NCI-H1417 treated with DMSO at 0.1 percent for 48 hours (cell line): ENCODE measurements at places on chromosomes 5 and 9.

DNA sequence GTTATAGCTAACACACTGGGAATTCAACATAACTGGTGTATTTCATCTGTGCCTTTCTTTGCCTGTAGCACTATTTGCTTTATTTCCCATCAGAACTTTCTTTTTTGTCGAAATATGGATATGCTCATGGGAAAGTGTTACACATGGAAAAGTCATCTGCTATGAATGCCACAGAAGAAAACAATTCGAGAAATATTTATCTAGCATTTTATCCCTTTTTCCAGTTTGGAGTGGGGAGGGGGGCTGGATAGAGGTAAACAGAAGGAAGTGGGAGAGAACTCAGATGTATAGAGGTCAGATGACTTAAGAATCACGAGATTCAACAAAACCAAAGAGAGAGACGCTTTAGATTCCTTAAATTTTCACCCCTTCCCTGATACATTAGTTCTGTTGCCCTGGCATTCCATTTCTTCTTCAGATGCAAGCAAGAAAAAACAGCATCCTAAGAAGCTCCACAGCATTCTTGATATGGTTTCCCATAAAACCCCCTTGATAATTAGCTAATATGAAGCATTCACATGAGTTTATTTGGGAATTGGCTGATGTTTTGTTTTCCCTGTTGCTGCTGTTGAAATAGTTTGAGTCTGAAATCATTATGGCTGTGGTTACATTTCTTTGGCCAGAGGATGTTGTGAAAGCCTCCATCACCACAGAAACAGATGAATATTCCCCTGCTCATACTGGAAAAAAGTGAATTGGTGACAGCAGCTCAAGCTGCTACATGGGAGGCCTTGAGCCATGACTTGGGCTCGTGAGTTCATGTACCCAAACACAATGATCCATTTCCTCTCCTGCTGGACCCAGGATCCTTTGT lies 335.8 kb upstream of the DAB2 start:
- no peak for DNase-seq

GRCh38 chr9:81777482-81777881 lies 88.1 kb upstream of the TLE1 start:
- DNase-seq, result no peak

GRCh38 chr9:127411122-127411521 lies 13.1 kb upstream of the ZNF79 start:
- DNase-seq, result no peak

DNA sequence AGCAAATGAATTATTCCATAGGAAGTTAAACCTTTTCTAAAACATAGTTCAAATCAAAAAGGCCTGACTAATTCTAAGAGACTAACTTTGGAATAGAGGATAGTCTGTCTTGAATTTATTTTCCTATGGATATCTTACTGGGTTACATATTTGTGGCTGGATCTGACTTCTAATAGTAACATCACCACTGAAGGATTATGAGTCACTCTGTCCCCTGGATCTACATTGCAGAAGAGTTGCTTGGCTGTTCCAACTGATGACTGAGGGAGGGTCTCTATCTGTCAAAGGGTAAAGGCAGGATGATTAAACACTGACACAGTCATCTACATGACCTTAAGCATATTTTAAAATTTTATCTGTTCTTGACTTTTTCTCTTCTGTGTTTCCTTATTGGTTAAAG lies 119.6 kb upstream of the FST start:
- DNase-seq, result no peak

GRCh38 chr5:173963867-173964441 lies 25.0 kb upstream of the C5orf47 start:
- no peak for DNase-seq

DNA sequence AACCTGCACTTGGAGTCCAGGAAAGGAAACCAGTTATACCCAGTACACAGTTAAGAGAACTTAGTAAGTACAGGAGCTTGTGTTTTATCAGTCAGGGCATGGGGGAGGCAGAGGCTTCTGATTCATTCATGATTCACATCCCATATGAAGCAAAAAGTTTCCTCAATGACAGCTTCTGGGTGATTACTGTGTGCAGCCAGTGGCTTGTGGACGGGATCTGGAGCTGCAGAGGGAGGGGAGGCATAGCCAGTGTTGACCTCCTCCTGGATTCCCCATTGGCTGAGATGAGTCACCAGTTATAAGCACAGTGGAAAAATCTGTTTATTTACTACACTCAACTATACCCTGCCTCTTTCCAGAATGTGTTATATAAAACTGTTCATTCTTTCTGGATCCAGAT lies 17.7 kb downstream of the IL31RA start:
- no peak for DNase-seq

DNA sequence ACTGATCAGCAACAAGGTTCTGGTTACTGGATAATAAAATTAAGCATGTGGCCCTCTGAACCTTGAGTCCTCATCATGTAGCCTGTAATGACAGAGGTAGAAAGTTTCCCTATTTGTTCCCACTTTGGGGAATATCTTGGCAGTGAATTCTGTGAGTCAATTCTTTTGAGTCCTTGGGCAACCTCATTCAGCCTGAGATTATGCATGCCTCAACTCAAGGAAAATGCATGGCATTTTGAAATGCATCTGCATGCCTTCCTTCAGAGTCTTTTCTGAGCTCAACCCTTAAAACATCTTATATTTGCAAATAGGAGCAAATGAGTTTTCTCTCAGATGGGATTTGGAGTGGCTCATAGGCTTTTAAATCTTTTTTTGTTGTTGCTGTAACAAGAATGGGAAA lies 218.1 kb upstream of the CD180 start:
- DNase-seq, result no peak

- DNase-seq, result no peak
These were observed 35.1 kb downstream of the B4GALT1 start for GRCh38 chr9:33131790-33132772.

DNA sequence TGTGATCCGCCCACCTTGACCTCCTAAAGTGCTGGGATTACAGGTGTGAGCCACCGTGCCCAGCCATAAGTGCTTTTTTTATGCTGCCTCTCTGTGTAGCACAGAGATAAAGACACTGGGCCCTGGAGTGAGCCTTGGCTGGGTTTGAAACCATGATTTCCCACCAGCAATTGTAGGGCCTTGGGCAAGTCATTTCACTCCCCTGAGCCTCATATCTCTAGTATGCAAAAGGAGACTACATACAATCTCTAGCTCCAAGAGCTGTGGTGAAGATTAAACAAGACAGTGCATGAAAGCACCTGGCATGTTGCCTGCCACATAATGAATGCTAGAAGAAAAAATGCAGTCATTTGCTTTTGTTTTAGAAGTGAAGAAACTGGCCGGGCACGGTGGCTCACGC lies 3.9 kb downstream of the FABP6 start:
- no peak for DNase-seq

GRCh38 chr9:26439061-26439624 lies 453.5 kb downstream of the CAAP1 start:
- DNase-seq, result no peak

DNA sequence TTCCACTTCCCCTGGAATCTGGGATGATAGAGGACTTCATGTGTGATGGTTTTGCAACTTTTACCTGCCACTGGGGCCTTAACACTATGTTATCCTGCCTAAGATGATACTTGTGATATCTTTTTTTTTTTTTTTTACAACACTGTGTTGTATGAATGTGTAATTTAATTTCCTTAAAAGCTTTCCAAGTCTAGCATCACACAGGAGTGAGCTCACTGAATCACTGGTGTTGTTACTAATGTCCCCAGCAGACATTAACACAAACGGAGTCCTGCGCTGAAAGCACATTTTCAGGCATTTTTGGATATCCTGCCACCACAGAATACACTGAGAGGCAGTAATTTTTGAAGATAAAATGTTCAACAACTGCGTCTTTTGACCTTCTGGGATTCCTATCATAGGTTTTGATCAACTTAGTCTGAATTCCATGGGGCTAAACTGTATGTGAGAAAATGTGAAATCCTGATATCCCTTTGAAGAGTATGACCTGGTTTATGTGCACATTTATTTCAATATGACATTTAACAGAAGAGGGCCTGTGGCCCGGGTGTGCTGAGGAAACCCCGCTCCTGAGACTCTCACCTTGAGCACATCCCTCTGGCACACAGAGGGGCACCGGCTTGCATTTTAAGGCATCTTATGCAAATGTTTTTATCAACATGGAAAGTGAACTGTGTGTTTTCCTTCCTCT lies 118.0 kb downstream of the FSTL4 start:
- no peak for DNase-seq

DNA sequence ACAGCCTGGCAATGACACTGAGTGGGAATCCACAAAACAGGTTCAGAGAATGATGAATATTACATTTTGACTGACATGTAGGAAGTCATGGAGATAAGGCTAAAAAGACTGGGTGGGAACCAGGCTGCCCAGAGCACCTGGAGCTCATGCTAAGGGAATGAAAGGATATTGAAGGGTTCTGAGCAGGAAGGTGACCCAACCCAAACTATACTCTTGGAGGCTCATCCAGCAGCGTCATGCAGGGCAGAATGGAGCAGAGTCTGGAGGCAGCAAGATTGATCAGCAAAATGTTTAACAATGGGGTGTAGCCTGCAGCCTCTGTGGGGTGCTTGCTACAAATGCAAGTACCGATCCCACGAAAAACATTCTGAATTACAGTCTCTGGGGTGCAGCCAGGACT lies 120.2 kb downstream of the PSD2 start:
- no peak for DNase-seq

DNA sequence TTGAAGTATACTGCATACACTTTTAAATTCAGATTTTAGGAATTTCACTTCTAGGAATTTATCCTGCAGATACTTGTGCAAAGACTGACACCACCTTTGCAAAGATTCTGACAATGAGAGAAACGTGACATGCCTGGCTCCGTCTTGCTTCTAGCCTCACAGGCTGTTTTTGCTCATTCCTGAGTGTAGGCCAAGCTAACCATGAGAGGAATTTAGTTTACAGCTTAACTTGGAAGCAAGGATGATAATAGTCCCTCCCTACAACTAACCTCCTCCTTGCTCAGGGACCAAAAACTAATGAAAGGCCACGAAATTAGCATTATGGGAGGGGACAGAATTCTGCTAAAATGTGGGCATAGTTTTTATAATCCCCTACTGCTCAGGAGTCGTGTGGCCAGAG lies 31.1 kb downstream of the C5orf22 start:
- no peak for DNase-seq

DNA sequence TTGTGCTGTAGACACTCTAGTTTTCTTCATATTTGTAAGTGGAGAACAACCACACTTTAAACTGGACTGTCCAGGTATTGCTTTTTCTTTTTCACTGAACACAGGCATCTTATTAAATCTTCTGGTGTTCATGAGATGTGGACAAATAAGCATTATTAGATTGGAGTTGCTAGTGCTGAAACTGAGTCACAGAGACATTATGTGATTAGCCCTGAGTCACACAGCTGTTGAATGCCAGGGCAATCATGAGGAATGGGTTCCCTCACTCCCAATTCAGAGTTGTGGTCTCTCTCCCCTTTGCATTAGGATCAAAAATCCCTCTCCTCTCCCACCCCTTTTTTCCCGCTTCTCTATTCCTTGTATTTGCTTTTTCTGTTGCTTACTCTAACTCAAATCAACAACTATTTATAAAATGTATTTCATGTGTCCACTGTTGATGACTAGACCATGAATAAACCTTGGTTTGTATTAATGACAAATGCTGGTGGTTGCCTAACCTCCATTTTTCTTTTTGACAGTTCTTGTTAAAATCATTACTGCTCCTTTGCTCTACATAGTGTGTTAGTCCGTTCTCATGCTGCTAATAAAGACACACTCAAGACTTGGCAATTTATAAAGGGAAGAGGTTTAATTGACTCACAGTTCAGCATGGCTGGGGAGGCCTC lies 738.2 kb downstream of the BRINP1 start:
- no peak for DNase-seq

GRCh38 chr5:57601996-57602395 lies 119.4 kb upstream of the ACTBL2 start:
- DNase-seq, result no peak

- DNase-seq, result no peak
These were observed 9.3 kb upstream of the SPINK13 start for GRCh38 chr5:148259288-148259687.

GRCh38 chr9:110088099-110088498 lies 119.9 kb downstream of the C9orf152 start:
- DNase-seq, result no peak

- no peak for DNase-seq
These were observed 142.7 kb downstream of the PAX5 start for GRCh38 chr9:36891341-36891811.

DNA sequence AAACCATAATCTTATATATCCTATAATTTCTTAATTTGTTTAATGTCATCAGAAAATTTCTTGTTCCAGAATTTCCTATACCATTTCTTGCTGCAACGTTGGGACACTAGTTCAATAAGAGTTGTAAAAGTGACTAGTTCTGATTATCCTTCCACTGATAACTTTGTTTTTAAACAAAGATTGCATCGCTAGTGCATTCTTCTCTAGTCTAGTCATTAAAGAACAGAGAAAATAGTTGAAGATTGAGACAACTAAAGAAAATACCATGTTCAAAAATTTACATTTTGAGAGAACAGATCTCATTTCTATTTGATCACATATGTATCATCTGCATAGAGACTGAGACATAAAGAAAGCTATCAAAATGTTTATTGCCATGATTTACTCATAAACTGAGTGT lies 1888.2 kb downstream of the EFNA5 start:
- no peak for DNase-seq

- no peak for DNase-seq
These were observed 182.6 kb upstream of the GNA14 start for GRCh38 chr9:77830618-77831285.

GRCh38 chr9:134707031-134707680 lies 65.6 kb downstream of the COL5A1 start:
- DNase-seq, result no peak

DNA sequence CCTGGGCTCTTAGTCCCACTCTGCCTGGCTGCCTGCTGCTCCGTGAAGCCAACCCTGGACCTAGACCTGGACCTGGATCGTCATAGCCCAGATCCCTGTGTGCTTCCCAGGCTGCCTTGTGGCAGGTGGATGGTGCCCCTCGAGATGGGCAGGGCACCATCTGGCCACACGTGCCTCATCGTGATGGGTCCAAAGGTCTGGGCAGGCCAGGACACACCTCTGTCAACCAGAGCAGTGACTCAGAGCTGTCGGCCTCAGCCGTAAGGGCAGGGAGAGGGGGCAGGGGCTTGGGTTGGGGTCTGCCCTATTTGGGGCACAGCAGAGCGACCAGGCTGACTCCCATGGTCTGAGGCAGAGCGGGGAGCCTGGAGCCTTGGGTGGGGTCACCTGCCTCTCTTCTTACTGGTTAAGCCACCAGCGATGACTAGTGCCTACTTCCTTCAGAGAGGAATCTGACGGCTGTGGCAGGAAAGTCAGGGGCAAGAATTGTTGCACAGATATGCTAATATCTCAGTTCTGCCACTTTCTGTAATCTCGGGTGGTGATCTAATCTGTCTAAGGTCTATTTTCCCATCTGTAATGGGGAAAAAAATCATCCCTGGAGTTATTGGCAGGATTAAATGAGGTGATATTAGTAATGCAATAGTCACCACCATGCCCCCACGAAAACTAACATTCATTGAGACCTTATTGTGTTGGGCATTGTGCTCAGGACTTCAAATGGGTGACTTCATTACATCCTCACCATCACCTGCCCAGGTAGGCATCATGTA lies 3.2 kb upstream of the CDHR2 start:
- no peak for DNase-seq

- DNase-seq, result no peak
These were observed 38.9 kb downstream of the AGTPBP1 start for GRCh38 chr9:85702726-85703289.
